A549 treated with Mapracorat at 1 μM for 4 hours (cell line): ENCODE measurements at places on chromosomes 16 and 17. TPM values are rescaled to one million over a fixed set of nuclear protein-coding genes. Genes with fewer than 3 reads are reported as not detected.

The UTS2R gene
- not detected in 5 replicates for total RNA-seq

The SLFN13 gene
- total RNA-seq, result 3.3 to 4.3 TPM (median 3.6 TPM) in 5 replicates

The CCL23 gene
- total RNA-seq, result not detected in 5 replicates

The KREMEN2 gene
- total RNA-seq, result 0.88 to 2.6 TPM (median 2.2 TPM) in 5 replicates

The PNMT gene
- total RNA-seq, result 0.27 to 0.68 TPM (median 0.33 TPM) in 4 of 5 replicates, not detected in the other

The BRD7 gene
- 53.5 to 62.8 TPM (median 56.6 TPM) in 5 replicates for total RNA-seq

The ACSM3 gene
- 3.6 to 5.1 TPM (median 4.3 TPM) in 5 replicates for total RNA-seq

The TMEM235 gene
- not detected in 5 replicates for total RNA-seq

The ESRP2 gene
- 0.06 to 0.34 TPM (median 0.09 TPM) in 4 of 5 replicates, not detected in the other for total RNA-seq
